ENCODE measurements at places on chromosomes 5 and 9.
A peak's percentile ranks its signal among the peaks of the same experiment; 100 is the strongest.

DNA sequence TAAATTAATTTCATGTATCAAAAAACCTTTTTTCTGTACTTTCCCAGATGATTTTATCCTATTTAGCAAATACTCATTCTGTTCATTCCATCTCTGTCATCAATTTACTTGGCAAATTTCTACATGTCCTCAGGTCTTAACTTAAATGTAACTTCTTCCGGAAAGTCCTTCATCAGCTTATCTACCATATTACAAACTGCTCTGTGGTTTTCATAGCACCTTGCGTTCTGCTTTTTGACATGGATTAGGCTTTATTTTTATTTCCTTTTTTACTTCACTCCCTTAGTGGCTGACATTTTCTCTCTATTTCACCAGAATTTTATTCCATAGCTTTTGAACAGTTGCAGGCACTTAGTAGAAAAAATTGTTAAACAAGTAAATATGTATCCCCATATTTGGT is 1040.8 kb downstream of the TAF11L14 start:
- no peak for DNase-seq

- DNase-seq = no peak
Measured at GRCh38 chr5:173178369-173178910, 34.1 kb downstream of the BNIP1 start.

DNA sequence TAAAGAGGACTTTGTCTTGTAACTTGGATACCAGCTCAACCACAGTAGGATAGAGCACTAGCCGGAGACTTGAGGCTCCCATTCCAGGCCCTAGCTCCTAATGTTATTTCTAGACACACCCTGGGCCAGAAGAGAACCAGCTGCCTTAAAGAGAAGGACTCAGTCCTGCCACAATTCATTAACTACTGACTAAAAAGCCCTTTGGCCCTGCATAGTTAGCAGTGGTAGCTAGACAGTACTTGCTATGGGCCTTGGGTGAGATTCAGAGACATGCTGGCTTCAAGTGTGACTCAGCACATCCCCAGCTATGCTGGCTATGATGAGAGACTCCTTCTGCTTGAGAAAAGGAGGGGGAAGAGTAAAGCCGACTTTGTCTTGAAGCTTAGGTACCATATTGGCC is 47.3 kb downstream of the TMEM167A start:
- DNase-seq = no peak

DNA sequence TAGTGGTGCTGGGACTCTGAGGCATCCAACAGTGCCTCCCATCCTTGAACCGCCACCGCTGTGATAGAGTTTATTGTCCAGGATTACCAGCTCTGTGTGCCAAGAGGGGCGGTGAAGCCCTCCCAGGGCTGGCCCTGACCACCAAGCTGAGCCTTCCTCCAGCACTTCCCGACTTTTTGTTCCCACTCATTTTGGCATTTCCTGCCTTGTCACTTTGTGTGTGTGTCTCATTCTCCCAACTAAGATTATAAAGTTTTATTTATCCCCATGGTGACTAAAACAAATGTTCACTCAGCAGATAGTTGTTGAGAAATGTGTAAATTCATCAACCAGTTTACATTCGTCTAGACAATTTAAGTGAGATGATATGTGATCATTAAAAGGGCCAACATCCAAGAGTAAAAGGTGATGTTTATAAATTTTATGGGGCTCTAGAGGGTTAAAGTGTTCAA is 2.5 kb downstream of the F2R start:
- no peak for DNase-seq

DNA sequence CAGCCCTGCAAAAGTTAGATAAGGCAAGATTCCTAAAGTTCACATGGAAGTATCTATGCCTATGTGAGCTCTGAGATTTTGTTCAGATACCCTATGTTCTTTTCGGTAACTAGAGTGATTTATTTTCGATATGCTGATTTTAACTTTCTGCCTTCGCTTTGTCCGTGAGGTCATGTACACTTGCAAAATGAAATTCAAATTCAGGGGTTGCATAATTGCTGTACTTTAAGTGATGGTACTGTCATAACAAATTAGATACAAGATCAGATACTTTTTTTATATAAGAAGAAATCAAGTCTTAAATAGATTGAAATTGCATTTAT is 350 bp upstream of the ECPAS start:
- no peak for DNase-seq

GRCh38 chr9:80890124-80890523 is 799.2 kb downstream of the TLE1 start:
- DNase-seq = no peak

DNA sequence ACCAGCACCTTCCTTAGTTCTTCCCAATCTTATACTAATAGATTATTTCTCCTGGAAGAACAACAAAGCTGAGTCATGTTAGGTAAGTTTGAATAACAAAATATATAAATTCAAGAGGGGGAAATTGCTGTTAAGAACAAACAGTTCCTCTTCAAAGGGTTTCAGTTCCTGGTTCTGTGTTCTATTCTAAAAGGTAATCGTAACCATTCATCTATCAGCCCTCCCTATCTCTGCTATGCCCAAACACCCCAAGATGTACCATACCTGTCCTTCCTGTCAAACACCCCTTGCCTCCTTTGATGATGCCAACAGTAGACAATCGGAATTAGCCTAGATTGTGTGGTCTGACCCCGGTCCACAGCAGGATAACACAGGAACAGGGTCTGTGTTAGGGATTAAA is 4.2 kb upstream of the RNF180 start:
- no peak for DNase-seq

DNA sequence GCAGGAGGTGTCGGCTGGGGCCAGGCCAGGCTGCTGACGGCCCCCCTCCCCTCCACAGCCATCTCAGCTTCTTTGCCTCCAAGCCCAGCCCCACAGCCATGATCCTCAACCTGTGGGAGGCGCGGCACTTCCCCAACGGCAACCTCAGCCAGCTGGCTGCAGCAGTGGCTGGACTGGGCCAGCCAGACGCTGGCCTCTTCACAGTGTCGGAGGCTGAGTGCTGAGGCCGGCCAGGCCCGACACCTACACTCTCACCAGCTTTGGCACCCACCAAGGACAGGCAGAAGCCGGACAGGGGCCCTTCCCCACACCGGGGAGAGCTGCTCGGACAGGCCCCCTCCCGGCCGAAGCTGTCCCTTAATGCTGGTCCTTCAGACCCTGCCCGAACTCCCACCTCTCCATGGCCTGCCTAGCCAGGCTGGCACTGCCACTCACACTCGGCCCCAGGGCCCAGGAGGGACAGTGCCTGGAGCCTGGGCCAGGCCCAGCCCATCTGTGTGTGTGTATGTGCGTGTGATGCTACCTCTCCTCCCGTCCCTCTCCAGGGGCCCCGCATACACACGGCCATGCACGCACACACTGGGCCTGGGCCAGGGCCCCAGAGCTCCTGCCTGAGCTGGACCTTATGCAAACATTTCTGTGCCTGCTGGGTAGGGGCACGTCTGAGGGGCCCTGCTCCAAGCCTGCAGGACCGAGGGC is 19.3 kb downstream of the HK3 start:
- no peak for DNase-seq

DNA sequence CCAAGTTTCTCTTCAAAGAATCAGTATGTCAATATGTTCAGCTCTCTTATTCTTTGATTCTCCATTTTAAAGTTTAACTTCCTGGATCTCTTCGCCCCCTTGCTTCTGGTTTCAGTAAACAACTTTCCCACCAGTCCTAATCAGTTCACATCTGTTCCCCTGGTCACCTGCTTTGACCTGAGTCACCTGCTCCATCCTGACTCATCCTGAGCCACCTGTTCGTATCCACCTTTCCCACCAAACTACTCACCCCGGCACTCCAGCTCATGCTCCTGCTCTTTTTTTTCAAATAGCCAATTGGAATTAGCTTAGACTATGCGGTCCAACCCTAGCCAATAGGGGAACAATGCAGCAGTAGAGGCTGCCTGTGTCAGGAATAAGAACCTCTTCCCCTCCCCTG is 23.6 kb upstream of the CSF1R start:
- no peak for DNase-seq

DNA sequence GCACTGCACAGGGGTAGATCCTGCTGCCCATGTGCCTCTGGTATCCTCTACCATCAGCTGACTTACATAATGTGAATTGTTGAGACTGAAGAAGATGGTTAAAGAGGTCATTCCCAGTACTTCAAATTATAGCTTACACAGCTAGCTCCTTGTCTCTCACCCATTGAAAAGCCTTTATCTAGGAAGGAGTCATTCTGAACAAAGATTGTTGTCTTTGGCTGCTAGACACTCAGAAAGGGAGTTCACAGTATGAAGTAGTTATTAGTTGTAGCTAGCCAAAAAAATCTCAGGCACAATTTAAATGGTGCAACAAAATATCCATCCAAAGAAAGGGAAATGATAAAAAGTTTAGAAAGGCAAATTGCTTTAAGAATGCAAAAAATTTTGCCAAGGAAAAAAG is 102.0 kb upstream of the NREP start:
- DNase-seq = no peak

DNA sequence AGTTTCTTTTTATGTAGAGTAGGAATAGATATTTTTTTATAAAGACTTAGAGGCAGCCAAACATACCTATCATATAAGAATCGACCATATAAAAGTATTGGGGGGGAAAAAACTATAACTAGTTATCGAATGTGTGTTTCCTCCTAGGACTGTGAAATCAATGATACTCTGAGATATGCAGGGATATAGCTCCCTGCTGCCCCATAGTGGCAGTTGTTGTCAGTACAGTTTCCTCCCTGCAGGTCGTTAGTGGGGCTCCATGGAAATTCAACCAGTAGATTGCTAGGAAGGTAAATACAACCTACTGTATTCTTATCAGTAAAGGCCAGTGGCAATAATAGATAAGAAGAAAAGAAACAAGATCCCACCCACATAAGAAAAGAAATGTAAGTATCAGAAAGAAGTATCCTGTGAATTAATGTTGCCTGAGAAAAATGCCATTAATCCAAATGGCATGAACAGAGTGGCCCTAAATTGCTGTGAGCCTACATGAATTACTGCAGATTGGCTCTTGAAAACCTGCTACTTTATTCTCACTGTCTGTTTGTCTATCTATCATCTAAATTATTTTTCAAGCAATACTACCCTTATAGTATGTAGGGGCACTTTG is 136.9 kb upstream of the FBN2 start:
- no peak for DNase-seq

GRCh38 chr5:179154991-179155955 is 95.1 kb downstream of the ZNF354C start:
- no peak for DNase-seq

GRCh38 chr5:111847052-111847925 is 90.3 kb upstream of the NREP start:
- no peak for DNase-seq

DNA sequence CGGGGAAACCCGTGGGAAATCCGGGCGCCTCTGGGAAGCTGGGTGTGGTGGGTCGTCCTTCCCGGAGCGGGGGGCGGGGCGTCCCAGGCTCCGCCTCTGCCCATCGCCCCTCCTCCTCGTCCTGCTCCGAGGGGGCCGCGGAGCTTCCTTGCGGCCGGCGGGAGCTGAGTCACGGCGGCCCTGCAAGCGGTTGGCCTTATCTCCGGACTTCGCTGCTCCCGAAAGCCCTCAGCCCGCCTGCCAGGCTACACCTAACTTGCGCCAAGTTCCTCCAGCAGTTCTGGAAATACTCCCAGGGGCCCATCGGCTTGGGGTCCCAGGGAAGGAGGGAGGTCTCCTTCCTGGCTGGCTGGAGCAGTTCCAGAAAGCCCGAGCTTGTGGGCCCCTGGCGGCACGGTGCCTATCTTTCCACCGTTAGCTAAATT is 54.1 kb upstream of the CDKN2AIPNL start:
- DNase-seq = peak; percentile 88

- DNase-seq = no peak
Measured at GRCh38 chr5:8553364-8553763, 684.4 kb downstream of the MTRR start.

Data from natural killer cell treated with Interleukin-12 subunit alpha and Interleukin-12 subunit beta and Interleukin-15 and Interleukin-18, amount 100 ng/mL, for 72 hours (primary cell).